Naive thymus-derived CD4-positive, alpha-beta T cell (primary cell): ENCODE measurements at places on chromosomes 4 and X. TPM values are rescaled to one million over a fixed set of nuclear protein-coding genes. Genes with fewer than 3 reads are reported as not detected.

DNA sequence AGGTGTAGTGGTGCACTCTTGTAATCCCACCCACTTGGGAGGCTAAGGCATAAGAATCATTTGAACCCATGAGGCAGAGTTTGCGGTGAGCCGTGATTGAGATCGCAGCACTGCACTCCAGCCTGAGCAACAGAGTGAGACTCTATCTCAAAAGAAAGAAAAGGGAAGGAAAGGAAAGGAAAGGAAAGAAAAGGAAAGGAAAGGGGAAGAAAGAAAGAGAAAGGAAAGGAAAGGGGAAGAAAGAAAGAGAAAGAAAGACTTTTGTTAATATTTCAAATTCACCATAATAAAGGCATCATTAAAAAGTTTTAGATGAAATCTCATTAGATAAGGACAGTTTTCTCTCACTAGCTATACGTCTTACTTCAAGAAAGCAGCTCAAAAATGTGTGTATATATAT, 660.5 kb upstream of the ATOH1 start:
- no peak for DNase-seq

DNA sequence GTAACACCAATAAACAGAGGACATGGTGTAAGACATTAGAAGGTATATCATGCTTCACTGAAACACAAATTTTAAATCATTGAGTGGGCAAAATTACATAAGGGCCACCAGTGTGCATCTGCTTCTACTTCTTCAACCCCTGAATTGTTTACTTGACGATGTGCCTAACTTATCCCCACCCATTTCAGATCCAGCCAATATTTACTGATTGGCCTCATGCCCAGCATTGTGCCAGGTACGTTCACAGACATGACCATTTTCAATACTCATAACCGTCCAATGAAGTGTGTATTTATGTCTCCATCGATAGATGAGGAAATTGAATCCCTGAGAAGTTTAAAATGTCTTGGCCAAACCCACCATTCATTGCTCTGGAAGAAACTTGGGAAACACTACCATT, 208.3 kb upstream of the MID1 start:
- no peak for DNase-seq

GRCh38 chr4:83604321-83604720, 68.4 kb downstream of the GPAT3 start:
- DNase-seq, result no peak

- no peak for DNase-seq
Measured at GRCh38 chrX:20654596-20655106, 387.9 kb upstream of the RPS6KA3 start.

- DNase-seq, result no peak
Measured at GRCh38 chr4:99504804-99505502, 5.9 kb upstream of the C4orf17 start.

The TMSB15B gene
- polyA plus RNA-seq, result 14.7 TPM

The H2BW2 gene
- polyA plus RNA-seq, result not detected

GRCh38 chr4:127503111-127503510, 129.6 kb upstream of the INTU start:
- DNase-seq, result no peak

The UGT2B10 gene
- not detected for polyA plus RNA-seq

DNA sequence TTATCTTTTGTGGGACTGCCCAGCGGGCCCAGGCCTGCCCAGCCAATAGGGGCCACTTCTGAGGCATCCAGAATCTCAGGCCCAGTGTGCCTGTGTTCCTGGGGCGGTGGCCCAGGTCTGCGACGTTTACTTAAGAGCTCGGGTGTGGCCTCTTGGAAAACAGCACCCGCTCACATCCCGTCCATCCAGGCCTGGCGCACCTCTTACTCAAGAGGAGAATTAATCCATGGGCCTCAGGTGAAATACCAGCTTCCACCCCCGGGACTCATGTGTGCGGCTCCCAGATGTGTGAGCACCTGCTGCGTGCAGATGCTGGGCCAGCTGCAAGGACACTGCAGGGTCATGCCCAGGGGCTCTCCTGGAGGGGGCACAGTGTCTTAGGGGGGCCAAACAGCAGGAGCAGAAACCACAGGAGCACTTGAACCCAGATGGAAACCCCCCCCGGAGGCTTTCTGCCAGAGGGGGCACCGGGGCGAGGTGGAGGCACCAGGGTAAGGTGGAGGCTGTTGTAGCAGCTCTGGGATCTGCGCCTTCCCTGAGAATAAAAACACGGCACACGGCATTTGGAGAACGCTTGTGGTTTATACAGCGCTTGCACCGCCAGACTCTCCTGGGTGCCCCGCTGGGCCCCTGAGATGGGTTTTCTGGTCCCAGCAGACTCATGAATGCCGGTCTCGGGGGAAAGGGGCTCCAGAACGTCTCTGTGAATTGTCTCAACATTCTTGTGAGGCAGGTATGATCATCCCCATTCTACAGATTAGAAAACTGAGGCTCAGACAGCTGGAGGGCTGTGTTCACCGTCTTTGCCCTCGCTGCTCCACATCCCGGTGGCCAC, 2.8 kb downstream of the PSAPL1 start:
- no peak for DNase-seq

DNA sequence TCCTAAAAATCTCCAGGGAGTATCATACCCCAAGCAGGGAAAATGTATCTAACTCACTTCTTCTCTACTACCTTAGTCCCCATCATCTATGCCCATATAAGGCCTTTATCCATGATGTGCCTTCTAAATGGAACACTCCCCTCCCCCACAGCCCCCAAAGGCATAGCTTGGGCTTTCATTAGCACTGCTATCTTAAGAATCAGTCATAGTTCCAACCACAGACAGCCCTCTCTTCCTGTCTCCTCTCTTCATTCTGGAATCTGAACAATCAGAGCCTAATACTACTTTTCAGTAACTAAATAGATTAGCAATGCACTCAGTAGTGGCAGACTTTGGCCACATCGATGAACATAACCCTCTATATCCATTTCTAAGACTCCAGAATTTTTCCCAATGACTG, 313.2 kb upstream of the DKK2 start:
- DNase-seq, result no peak

The MRFAP1 gene
- polyA plus RNA-seq, result 199 TPM

DNA sequence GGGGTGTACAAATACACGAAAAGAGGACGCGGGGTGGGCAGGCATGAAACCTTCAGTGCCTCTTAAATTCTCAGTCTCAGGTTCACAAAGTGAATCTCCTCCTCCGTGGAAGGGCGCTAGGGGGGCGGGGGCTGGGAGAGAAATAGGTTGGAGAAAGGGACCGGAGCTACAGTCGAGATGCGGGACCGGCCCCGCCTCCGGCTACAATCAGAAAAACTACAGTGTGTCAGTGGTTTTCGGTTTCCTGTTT, 3.4 kb downstream of the MAML3 start:
- DNase-seq, result no peak

- DNase-seq, result peak; percentile 16
Measured at GRCh38 chrX:136588036-136588435, 56.0 kb downstream of the VGLL1 start.

The MTCP1 gene
- 33.7 TPM for polyA plus RNA-seq

DNA sequence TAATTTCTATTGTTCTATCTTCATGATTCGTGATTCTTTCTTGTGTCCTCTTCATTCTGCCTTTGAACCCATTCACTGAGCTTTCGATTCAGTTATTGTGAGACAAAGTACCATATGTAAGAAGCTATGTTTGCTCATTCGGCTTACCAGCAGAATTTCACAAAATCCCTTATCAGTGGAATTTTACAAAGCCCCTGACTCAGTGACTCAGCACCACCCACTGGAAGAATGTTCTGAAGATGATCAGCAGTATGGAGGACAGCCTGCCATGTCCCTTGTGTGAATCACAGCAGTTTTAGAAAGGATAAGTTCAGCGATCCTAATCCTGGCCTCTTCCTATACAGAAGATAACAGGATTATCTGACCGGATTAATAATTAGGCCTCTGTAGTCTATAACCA, 5.8 kb upstream of the UXT start:
- DNase-seq, result no peak

DNA sequence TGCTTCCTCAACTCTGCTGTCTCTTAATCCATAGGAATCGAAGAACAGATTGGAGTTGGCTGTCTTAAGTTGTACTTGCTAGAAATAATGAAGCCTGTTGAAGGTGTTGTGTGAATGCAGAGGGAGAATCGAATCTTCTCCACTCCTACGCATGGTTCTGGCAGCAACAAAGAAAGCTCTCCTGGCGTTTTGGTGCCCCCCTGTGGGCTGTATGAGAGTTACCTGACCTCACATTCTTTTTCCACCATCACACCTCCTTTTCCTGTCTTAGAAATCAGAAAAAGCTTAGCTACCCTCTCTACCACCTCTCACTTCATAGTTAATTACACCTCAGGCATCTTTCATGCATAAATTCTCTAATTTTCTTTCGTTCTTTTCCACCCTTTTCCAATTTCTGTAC, 16.3 kb downstream of the KLF8 start:
- DNase-seq, result peak; percentile 25
